Stimulated activated CD8-positive, alpha-beta memory T cell treated with anti-CD3 and anti-CD28 coated beads, Interleukin-4, amount 100 ng/mL, for 1 hour (primary cell): ENCODE measurements at places on chromosomes 5 and 9.

- no peak for DNase-seq
Observed at GRCh38 chr5:35136386-35136785, 88.6 kb upstream of the AGXT2 start.

DNA sequence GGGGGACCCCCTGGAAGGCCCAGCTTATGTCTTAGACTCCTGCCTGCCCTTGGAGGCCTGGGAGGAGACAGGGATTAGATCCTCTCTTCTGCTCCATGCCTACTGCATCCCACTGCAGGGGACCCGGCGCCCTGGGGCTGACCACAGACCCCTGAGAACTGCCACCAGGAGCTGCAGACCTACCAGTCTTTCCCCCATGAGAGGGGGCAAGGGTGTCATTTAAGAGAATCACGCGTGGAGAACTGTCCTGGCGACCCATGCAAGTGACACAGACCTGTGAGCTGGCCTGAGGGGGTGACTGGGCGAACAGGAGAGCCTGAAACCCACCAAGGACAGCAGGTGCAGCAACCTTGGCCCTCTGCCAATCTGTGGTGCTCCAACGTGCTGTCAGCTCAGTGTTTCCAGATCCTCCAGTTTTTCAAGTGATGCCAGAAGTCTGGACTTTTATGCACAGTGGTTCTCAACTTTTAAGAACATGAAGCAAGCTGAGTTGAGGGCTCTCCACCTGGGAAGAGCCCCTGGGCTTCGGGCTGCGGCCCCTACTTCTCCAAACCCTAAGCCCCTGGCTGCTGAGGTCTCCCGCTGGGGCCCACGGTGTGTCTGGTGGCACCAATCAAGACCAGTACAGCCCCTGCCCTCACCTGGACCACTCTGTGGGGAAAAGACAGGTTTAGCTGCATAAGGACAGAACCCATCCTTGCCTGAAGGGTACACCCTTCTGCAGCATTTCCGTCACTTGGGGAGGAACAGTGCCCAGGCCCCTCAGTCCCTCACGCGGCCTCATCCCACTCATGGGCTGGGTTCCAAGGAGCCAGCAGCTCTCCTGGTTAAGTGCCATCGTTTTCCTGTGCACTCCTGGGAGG, 18.2 kb downstream of the GFPT2 start:
- DNase-seq = no peak

DNA sequence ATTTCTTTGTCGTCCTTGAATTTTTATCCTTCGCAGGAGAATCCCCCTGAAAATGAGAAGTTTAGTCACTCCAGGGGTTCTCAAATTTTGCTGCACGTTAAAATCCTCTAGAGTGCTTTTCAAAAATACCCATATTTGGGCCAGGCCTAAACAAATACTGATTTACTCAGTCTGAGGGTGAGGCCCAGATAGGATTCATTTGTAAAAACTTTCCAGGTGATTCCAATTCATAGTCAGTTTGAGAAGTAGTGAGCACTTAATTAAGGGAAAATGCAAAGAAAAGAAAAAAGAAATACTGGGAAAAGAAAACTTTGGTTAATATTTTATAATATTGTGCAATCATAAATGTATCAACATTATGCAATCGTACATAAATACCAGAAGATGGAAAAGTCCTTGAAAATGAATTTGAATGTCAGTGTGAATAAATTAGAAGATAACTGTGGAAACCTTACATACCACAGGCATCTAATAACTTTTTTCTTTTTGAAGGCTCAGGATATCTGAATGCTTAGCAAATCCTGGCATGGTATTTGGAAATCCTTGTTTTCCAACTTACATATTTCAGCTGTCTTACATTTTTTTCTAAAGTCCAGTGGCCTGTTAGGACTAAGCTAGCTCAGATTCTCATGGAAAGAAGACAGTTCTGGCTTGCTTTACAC, 116.5 kb upstream of the DAPK1 start:
- no peak for DNase-seq

DNA sequence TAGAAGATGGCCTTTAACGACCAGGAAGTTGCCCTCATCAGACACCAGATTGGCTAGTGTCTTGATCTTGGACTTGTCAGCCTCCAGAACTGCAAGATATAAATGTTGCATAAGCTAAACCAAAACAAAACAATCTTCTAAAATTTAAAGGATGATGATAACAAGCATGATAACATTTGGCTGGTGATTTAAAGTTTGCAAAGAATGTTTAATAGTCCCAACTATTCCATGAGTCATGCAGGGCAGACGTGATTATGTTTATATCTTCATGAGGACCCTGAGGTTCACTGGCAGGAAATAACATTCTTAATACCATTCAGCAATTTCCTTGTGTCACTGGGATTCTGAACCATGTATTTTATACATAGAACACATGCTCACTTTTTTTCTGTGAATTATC, 319.8 kb downstream of the HCN1 start:
- DNase-seq = no peak

DNA sequence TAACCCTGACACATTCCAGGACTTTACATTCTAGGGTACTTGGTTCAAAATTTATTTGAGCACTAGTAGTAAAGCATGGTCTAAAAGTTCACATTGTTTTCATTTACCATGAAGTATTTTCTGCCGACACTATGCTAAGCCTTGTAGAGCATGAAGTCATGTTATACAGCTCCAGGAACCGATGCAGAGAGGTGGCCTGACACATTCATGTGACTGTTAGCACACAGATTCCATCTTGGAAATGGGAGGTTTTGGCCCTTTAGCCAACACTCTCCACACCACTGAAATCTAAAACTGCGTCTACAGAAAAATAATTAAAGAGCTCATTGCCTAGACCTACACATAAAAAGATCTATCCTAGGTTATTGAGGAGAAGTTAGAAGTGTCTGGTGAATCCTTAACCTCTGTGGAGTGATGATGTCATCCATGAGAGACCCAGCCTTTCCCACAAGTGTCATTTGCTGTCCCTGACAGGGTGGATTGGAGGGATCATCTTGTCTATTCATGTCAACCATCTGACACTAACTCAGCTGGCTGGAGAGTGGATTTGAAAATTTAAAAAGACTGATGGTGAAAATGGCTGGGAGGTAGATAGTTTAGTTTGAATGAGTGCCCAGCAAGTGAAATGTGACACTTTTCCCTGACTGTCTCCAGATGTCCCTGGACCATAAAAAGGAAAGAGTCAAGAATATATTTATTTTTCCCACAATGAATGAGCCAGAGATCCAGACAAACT, 1.3 kb downstream of the RANBP3L start:
- DNase-seq = no peak

DNA sequence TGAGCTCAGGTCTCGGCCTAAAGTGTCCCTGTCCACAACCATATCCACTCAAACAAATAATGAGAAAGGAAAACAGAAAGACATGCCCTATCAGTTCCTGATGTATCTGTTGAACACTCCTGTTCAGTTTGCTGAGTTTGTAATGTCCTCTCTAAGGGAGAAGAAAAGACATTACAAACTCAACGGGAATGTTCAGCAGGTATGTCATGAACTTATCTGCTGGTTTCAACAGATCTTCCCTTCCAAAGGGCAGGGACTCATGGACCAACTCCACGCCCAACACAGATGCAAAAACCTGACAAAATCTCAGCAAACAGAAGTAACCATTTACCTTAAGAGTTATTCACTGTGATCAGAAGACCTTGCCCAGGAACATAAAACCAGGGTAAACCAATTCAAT, 23.7 kb downstream of the BICD2 start:
- DNase-seq = no peak

GRCh38 chr9:111212874-111213273, 117.2 kb downstream of the OR2K2 start:
- no peak for DNase-seq

DNA sequence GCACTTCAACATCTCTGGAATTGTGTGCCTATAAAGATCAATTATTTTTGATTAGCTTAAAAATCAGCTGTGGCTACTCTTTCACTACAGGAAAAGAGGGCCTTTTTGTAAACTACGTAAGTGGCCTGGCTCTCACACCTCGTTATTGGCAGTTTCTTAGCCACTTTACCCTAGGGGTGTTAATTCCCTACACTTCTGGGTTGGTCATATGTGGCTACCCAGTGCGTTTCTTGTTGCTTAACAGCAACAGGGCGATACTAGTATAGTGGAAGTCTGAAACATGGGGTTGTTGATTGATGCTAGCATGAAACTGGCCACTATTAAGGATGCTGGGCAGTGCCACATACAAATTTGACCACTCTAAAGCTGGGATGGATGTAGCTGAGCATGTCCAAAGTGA, 174.7 kb upstream of the CDH12 start:
- DNase-seq = no peak

DNA sequence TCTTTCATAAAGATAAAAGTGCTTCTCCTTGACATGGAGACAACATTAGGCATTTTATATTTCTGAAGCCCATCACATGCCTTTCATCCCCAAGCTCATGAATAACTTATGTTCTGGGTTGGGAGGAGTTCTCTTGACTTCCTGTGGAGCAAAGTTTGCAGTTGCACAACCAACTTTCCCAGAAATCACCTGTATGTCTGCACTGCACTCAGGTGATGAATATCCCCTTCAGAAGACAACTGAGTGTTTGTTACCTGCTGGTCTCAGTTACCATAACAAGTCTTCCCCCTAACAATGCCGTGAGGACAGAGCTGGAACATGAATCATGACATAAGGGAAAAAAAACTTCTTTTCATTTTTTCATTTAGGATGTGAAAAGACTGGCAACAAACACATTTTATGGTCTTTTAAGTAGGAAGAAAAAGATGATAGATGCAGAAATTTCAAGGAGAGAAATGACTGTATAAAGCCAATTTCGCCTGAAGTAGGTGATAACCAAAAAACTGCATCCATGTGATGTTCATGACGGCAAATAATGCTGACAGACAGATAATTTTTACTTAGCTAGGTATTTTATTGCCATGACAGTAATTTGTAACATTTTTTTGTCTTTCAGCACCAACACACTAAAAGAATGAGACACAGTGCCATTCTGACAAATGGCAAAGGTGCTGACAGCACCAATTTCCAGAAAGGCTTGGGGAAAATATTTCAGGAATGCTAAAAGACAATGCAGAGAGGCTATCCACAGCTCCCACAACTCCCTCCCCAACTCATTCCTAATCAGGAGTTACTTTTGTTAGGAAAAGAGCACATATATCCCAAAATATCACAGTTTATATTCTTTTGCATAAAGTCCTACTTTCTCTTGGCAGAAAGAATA, 656.3 kb downstream of the PRELID2 start:
- no peak for DNase-seq

DNA sequence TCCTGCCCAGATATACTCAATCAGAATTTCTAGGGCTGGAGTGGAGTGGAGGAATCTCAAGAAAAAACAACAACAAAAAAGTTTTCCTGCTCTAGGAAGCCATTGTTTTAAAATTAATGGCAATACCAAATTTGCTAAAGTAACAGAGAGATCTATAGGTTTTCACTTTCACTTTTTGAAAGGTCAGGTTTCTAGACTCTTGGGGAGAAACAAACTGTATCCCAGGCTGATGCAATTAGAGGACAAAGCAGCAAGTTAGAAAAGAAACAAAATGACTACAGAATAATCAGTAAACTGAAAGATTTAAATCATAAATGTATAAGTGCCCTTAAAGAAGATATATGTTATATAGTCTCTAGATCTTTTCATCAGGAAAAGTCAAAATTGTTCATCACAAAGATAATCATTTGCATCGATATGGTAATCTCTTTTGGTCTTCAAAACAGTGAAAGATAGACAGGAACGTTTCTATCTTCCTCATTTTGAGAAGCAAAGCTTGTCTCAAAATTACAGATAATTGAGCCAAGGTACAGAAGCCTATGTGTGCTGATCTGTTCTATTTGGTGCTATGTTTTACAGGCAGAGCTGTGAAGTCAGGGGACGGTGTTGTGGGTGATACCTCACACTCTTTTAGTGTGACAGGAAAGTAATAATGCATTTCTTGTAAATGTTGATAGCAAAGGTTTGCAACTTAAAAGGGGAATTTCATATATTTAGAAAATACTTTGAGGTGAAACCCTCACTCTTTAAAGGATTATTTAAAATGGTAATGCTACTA, 1746.6 kb upstream of the C9orf72 start:
- no peak for DNase-seq

DNA sequence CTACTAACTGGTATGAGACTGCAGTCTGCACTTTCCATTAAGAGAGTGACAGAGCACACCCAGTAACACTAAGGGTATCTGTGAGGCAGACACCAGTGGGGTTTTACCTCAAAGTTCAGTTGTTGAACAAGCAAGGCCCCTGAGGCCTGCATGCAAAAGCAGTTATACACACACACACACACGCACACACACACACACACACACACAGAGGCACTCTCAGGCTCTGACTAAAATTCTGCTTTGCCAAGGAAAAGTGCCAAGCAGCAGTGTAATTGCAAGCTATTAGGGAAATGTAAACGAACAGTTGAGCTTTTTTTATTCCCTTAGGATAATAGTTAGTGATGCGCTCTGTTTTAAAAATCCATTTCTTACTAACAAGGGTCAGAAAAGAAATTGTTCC, 377.1 kb downstream of the SPOCK1 start:
- no peak for DNase-seq

DNA sequence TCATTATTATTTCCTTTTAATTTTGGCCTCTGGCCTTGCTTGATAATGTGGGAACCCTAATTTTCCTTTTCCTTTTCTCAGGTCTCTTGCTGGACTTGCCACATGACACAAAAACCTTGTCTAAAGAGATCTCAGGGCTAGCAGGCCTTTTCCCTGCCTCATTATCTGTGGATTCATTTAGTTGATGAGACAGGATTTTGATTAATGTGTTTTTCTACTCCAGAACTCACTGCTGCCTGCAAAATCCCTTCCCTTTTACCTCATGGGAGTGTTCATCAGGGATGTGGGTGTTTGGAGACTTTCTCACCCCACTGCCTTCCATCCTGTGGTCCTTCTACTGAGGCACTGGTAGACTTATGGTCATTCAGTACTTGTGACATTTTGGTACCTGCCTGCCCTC, 56.2 kb upstream of the MAMDC2 start:
- no peak for DNase-seq

GRCh38 chr5:50299896-50300295, 141.2 kb downstream of the EMB start:
- no peak for DNase-seq

DNA sequence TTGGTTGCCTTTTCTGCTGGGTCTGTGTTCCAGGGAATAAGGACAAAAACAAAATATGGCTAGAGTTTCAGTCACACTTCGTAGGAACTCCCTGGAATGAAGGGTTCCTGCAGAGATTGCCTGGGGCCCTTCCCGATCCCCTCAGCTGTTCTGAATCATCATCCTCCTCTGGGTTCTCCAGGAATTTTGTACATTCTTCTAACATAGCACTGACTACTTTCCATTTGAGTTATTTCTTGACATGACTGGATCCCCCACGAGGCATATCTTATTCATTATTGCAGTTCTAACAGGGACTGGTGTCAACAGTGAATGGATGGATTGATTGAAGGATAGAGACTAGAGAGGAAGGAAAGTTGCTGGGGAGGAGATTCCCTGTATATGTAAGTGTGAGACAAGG, 49.2 kb upstream of the TNC start:
- DNase-seq = no peak

DNA sequence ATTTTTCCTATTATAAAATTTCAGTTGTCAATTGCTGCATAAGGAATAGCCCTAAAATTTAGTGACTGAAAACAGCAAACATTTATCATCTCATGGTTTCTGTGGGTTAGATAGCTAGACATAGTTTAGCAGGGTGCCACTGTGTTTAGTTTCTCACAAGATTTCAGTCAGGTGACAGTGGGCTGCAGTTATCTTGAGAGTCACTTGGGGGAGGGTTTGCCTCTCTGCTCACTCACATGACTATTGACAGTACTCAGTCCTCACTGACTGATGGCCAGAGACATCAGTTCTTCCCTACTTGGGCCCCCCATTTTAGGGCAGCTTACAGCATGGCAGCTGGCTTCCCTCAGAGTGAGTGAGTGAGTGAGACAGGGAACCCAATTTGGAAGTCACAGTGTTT, 42.0 kb downstream of the PBX3 start:
- DNase-seq = no peak
